AG08395 (cell line): ENCODE measurements at places on chromosomes 7 and 10.

DNA sequence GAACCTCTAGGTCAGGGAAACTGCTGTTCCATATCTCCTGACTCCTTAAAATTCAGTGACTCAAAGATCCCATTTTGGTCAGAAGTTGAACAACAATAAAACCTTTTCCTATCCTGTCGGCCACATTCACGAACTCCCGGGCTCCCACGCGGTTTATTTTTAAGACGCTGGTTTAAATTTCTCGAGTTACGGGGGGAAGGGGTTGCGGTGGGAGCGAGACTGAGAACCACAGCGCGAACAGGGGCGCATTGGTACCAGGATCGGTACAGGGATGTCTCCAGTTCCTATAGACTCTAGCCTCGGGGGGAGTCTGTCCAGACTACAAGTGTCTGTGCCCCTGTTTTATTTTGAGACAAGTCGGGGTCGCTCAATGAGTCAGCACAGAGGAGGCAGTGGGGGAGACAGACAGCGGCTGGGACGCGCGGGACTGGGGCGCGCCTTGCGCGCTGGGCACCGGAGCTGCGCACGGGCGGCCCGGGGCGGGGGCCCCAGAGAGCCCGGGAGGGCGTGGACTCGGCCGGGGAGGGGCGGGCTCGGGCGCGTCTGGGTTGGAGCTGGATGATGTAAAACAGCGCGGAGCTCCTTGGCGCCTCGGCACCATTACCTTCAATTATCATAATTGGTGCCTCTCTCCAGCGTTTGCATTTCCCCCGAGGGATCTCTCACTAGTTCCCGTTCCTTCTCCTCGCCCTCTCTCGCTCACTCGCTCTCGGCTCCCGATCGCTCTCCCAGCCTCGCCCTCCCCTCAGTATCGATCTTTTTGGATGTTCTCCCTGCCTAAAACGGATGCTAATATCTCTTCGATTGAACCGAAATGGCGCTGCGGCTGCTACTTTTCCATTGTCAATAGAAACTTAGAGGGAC, 8.7 kb upstream of the BAMBI start:
- peak; percentile 38 for DNase-seq

DNA sequence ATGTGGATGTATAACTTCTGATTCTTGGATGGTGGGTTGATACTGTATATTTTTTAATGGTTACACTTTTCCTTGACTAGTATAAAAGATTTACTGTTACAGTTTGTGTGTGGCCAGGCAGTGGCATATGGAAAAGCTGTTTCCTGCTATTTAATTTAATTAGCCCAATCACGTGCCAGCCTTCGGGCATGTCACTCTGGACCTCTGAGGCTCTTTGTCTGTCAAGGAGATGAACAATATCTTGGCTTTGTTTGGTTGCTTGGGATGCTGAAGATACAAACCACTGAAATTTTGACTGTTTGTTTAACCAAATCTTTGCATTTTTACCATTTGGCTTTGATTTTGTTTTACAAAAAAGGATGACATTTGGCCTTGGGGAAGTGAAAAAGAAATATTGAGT, 185.0 kb downstream of the HDAC9 start:
- DNase-seq = no peak

- DNase-seq = peak; percentile 5
These were observed 12.1 kb downstream of the KBTBD2 start for GRCh38 chr7:32879460-32879859.

GRCh38 chr10:99522470-99523250, 10.1 kb upstream of the NKX2-3 start:
- DNase-seq = no peak

DNA sequence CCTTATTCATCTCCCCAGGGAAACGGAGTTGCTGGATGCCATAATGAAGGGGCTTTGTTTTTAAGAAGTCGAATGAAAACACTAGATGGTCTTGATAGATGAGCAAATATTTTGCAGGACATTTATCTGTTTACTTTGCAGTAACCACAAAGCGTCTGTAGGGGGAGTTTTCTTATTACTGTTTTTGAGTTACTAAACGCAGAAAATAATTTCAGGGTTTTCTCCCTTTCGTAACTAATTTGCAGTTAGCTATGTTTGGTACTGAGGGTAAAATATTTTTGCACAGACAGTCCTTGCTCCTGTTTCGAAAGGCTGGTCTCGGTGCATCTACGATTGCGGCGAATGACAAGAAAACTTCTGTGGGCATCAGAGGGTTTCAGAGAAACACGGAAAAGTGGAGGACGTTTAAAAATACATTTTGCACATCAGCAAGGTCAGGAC, 505.6 kb upstream of the MKI67 start:
- no peak for DNase-seq
